ENCODE measurements at places on chromosomes 4 and X.

DNA sequence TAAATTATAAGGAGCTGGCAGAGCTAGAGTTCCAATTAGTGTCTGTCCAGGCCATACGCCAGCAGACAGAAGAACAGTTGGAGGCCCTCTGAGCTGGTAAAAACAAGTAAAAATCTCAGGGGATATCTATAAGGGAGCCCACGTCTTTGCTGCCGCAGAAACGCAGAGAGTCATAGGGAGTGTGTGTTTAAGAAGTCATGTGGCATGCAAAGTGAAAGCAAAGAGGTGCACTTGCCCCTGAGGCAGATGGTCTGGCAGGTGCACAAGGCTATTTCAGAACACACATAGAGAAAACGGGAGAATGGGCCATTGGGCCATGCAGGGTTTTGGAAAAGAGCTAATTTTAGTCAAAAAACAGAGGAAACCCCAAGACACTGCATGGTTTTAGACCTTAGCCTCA lies 92.7 kb downstream of the NAP1L3 start:
- DNase-seq, result no peak

DNA sequence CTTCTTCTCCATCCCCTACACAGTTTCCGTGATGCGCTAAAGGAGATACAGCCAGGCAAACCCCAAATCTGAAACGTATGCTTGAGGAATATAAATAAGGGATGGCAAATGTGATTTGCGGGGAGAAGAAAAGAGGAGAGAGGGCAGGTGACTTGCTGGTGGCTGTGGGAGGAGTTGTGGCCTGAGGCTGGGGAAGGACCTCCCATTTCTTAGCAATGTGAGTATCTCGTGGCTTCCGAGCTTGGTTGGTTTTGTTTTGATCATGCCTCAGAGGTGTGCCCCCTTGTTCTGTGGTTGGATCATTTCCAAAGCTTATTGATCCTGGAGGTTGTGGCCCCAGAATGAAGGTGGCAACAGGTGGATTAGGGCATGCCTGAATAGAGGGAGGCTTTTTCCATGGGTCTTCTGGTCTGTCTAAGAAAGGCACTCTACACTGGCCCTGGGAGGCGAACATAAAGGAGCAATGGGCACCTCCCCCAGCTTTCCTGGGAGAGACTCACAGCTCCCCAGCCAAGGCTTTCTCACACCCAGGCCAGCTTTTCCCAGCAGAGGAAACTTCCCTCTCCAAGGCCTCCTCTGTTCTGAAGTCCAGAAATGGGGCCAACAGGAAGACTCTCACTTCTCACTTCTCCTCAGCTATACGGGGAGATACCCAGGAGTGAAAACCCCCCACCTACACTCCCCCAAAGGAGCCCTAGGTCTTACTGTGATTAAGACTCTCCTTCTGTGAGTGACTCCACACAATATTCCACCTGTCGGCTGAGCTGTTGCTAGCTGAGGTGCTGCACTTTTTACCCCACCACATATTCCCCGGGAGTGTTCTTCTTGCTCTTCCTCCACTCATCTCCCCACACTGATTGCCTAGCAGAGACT lies 40.0 kb downstream of the C4orf51 start:
- DNase-seq, result no peak

GRCh38 chrX:13283950-13284546 lies 35.8 kb downstream of the ATXN3L start:
- DNase-seq, result no peak

DNA sequence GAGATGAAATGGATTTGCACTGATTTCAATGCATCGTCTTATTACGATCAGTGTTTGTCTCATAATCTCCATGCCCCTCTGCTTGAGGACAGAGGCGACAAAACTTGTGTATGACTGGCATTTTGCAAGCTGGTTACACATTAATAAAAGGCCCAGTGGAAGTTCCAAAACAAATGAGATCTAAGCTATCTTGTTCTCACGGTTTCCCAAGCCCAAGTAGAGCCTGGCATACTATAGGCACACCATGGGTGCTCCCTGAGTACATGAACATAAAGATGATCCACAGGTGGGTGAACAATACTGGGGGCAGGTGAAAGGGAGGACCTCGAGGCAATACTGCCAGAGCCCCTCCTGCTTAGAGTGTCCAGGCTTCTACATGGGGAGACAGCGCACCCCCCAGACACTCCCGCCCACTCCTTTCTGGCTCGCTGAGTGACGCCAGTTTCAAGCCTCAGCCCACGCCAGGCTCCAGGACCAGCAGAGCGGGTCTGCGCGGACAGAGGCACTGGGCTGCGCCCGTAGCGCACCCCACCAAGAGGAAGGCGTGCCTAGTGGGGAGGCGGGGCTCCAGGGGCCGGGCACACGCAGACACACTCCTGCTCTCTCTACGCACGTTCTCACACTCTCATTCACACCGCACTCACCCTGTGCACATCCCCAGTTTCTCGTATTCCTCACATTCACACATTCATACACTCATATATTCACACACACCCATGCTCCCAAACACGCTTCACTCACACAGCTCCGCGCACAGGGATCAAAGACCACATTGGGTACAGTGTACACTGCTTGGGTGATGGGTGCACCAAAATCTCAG lies 8.9 kb upstream of the GSX2 start:
- no peak for DNase-seq

- DNase-seq, result no peak
Observed at GRCh38 chr4:83219344-83220331, 65.0 kb downstream of the COQ2 start.

DNA sequence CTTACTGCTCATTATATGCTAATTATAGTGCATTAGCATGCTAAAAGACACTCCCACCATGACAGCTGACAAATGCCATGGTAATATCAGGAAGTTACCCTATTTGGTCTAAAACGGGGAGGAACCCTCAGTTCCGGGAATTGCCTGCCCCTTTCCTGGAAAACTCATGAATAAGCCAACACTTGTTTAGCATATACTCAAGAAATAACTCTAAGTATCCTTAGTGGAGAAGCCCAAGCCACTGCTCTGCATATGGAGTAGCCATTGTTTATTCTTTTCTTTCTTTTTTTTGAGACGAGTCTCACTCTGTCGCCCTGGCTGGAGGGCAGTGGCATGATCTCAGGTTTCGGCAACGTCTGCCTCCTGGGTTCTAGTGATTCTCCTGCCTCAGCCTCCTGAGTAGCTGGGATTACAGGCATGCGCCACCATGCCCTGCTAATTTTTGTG lies 15.5 kb downstream of the NUDT6 start:
- no peak for DNase-seq

DNA sequence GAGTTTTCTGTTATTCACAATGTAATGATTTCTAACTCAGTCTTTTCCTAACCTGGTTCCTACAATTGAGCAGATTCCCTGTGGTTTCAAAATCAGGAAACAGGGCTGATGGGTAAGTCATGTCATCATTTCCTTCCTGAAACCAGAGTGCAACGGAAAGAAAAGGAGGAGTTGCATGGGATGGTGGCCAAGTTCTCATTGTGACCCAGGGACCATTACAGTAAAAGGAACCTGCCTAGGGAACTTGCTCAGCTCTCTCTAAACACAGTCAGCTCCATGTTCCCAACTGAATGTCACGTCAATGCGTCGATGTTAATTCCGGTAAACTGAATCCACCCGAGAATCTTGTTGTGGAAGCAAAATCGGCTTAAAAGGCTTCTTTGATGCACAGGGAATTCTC lies 51.2 kb downstream of the LGI2 start:
- DNase-seq, result no peak

DNA sequence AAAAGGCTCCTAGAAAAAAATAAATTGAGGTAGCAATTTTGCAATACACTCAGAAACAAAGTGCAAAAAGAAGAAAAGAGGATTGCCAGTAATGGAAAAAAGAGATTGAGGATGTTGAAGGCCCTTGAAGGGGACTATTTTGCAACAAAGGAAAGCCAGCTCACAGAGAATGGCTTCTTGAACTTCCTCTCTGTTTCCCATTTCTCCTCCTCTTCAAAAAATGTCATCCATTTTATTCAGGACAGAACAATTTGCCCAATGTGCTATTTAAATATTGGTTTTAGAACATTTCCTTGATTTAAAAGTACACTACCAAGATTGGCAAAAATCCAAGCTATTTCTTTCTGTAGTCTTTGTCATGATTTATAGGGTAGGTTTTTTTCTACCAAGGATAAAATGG lies 60.2 kb downstream of the GASK1B start:
- DNase-seq, result no peak

GRCh38 chr4:34158878-34159277 lies 2085.4 kb downstream of the ARAP2 start:
- no peak for DNase-seq

DNA sequence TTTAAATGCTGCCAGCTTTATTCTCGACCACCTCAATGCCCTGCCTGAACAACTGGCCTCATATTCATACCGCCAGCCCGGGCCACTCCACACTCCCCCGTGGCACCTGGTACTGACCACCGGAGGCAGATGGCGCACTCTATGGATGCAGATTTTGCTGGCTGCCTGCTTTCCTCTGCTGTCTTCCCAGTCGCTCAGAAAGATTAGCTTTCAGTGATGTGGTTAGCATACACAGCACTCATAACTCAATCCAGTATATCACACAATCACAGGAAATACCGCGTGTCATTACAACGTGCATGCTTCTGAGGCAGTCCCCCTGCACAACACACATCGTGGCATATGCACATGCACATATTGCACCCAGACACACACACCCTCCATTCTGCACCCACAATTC lies 147.2 kb upstream of the BCOR start:
- no peak for DNase-seq

GRCh38 chrX:38205039-38205438 lies 15.6 kb downstream of the SRPX start:
- DNase-seq, result no peak

GRCh38 chr4:119139822-119140252 lies 4.2 kb downstream of the MYOZ2 start:
- no peak for DNase-seq
